ENCODE measurements at places on chromosomes 12 and 14. TPM values are rescaled to one million over a fixed set of nuclear protein-coding genes. Genes with fewer than 3 reads are reported as not detected.

The DDX54 gene
- 25.9 TPM for total RNA-seq

The FZD10 gene
- total RNA-seq = under 0.01 TPM

The TGM1 gene
- total RNA-seq = 0.40 TPM

The ST8SIA1 gene
- total RNA-seq = 1.2 TPM

The RDH16 gene
- 0.06 TPM for total RNA-seq

The KRT80 gene
- 0.62 TPM for total RNA-seq

The PLEKHG7 gene
- total RNA-seq = not detected

The UNC79 gene
- total RNA-seq = under 0.01 TPM

The TPH2 gene
- total RNA-seq = not detected

The AGAP2 gene
- total RNA-seq = 0.19 TPM

The CINP gene
- total RNA-seq = 51.0 TPM

The PARP11 gene
- total RNA-seq = 2.5 TPM

The RTL1 gene
- total RNA-seq = not detected

The VRTN gene
- not detected for total RNA-seq

The WDR20 gene
- total RNA-seq = 17.0 TPM

The COA8 gene
- 19.9 TPM for total RNA-seq

The ETFBKMT gene
- total RNA-seq = 2.6 TPM

The NANOG gene
- not detected for total RNA-seq

The GPD1 gene
- 0.44 TPM for total RNA-seq

The INSM2 gene
- not detected for total RNA-seq
